CD4-positive, alpha-beta T cell treated with Interleukin-4 for 4 hours (primary cell): ENCODE measurements at places on chromosomes 3 and 15.

DNA sequence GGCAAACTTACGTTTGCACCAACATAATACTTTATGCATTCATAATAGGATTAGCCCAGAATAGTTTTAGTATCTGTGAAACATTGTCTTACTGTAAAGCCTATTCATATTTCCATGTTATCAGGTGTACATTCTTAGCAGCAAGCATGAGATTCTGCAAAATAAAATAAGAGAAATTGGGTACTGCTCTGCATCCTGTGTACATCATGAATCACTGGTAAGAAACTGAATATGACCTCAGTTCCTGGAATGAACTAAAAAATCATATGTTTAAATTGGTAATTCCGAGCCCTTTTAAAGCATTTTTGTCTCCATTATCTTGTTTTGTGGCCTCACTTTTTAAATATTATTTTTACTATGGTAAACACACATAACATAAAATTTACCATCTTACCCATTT lies 605.1 kb downstream of the ROBO1 start:
- no peak for DNase-seq

- no peak for DNase-seq
These were observed 1186.7 kb upstream of the EPHA6 start for GRCh38 chr3:95627697-95628096.

GRCh38 chr3:121963608-121964007 lies 58.4 kb downstream of the ILDR1 start:
- no peak for DNase-seq

- no peak for DNase-seq
These were observed 326.6 kb upstream of the C2CD4B start for GRCh38 chr15:62491642-62492041.

- DNase-seq, result no peak
These were observed 481.0 kb upstream of the PROK2 start for GRCh38 chr3:72266016-72266370.

GRCh38 chr3:71857956-71858355 lies 73.0 kb upstream of the PROK2 start:
- DNase-seq, result no peak

DNA sequence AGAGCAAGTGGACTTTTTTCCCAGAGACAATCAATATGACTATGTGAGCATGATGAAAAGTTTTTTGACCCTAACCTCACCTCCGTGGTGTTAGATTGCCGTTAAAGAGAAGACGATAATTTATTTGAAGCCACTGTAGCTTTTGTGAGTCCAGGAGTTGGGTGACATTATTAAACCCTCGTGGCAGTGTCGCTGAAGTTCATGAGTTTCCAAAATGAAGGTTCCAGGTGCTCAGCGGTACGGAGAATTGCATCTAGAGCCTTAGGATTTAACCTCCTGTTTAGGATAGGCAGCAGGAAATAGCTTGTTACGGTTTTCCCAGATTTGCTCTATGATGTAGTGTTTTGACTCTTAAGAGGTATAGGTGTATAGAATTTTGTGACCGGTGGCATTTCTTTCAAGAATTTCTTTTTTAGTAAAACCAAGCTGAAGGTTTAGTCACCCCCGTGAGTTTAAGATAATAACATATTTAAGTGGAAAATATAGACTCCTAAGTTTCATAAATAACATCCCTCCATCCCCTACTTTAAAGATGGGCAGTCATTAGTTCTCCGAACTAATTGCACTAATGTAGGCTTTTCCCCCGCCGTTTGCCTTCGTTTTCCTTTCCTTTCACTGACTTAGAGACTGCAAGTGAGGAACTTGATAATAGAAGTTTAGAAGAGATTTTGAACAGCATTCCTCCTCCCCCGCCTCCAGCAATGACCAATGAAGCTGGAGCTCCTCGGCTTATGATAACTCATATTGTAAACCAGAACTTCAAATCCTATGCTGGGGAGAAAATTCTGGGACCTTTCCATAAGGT lies 2.0 kb downstream of the SMC4 start:
- peak; percentile 21 for DNase-seq

GRCh38 chr15:63013052-63013808 lies 29.3 kb upstream of the TPM1 start:
- no peak for DNase-seq

GRCh38 chr3:70000028-70000410 lies 486 bp downstream of the SAMMSON start:
- DNase-seq, result no peak

DNA sequence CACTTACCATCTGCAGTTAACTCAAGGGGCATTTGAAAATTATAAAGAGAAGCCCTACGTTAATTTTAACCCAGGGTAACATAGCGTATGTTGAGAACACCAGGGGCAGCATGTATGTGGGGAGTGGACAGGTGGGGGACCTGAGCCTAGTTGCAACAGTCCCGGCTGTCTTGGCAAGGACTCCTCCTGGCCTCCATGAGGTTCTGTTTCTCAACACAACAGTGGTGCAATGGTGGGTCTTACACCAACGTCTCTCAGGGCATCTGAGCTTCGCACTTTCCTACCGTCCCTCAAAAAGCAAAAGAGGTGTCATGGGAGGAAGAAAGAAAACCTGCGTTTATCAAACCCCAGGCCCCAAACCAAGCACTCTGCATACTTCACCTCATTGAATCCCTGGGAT lies 50.6 kb downstream of the MGLL start:
- no peak for DNase-seq

DNA sequence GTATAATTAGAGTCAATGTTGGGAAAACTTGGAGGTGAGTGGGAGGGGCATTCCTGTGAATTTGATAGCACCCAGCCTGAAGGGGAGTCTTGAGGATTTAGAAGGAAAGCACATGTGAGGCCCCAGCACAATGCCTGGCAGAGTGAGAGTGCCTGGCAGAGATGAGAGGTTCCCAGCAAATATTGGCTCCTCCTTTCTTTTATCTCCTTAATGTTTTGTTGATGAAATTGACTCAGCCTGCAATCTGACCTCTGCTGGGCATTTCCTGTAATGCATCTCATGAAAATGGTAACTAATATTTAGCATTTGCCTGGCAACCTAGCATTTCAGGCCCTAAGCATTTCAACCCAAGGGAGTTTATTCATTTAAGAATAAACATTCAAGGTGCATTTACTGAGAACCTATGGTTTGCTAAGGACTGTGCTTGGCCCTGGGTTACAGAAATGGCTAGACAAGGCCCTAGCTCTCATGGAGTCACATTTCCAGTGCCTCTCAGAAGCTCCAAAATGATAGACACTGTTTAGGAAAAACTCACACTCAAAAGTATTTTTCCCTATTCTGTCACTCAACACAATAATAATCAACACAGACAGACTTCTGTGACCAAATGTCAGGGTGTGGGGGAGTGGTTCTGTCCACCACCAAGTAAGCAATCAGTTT lies 19.0 kb downstream of the PDHB start:
- DNase-seq, result peak; percentile 59

DNA sequence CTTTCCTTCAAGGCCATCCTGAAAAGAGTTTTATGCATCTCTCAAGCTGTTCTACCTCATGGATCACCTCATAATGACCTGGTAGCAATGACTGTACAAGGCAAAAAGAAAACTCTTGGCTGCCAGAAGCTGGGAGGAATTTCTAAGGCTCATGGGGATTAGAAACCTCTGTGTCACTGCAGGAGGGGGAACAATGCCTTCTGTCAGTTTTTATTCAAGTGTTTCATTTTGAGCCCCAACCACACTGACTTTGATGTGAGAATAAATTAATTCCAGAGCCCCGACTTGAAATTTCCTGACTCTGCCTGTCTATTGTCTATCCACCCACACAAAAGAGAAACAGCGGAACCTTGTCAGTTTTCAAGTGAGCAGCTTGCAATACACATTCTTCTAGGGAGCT lies 58.7 kb upstream of the MRPL3 start:
- no peak for DNase-seq

GRCh38 chr3:63911873-63912767 lies at the start of gene SCAANT1:
TSS of gene SCAANT1 (minus strand) at chr3:63912383.
- DNase-seq, result peak; percentile 86

DNA sequence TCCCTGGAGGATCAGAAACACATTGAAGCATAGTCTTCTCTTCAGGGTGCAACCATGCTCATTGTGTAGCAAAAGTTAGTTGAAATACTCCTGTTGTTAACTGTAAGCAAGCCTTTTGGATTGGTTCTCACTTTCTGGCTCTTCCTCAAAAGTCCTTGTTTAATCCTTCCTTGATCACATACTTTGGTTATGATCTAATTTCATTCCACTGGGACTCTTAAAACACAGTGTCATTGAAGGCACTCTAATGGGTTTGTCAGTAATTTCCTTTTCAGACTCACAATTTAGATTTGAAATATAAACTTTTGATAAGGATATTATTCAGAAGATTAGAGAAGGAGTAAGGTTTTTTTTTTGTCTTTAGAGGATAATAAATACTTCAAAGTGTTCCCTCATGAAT lies 451.7 kb upstream of the SGO1 start:
- no peak for DNase-seq

DNA sequence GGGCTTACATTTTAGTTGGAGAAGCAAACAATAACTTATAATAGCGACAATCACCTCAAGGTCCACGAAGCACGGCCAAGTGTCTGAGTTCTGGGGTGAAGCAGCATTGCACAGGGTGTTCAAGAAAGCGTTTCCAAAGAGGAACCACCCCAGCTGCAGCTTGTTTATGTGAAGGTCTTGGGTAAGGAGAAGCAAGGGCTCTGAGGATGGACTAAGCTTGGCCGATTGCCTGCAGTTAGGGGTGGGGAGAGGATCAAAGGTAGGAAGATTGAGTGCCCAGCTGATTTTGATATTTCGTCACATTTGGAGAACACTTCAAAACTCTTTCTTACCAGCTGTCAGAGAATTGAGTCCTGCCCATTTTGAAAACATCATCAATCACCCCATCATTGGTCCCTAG lies 321.6 kb upstream of the DNAJC19 start:
- DNase-seq, result no peak

- no peak for DNase-seq
These were observed 10.7 kb downstream of the CCDC32 start for GRCh38 chr15:40554161-40554525.

GRCh38 chr3:185807445-185808068 lies 17.3 kb downstream of the IGF2BP2 start:
- no peak for DNase-seq

DNA sequence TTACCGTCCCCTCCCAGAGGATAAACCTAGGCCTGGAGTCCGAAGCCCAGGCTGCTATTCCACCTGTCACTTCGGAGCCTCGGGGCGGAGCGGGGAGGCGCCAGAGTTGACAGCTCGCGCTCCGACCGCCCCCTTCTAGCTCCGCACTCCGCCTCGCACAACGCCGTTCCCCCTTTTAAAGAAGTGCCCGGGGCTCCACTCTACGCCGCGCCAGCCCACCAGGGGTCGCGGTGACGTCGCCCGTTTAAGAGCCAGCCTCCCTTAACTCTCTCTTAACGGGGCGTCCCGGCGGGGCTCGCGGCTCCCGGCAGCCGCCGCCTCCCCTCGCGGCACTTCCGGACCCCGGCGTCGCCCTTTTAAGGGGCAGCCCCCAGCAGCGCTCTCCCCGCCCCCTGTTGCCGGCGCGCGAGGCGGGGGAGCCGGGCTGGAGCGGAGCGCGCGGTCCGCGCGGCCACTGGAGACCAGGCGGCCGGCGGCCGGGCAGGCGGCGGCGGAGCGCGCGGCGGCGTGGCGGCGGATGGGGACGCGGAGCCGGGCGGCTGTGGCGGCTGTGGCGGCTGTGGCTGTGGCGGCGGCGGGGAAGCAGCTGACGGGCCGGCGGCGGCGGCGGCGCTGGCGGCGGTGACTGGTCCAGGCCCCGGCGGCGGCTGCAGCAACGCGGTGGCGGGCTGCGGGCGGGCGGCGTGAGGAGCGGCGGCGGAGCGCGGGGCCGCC lies at the start of gene INAFM2:
Gene INAFM2, plus strand, starts transcription at position 454 of the 714 bp plus-strand sequence. CDS start 364 bp downstream, outside the sequence.
- DNase-seq, result peak; percentile 91

DNA sequence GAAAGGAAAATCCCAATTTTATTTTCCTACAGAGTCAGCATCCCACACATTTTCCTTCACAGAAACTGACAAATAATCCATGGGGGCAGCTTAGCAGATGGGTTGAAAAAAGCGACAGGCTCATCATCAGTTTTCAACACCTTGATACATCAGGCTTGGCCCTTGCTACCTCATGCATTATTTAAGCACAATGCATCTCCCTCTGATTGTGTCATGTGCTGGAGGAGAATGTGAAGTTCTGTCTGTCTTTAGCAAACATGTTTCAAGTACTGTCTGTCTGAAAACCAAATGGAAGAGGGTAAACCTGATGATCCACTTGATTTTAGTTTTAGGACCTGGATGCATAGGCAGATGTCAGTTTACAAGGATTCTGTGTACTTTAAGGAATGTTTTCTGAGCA lies 128.6 kb upstream of the ADAMTS9 start:
- no peak for DNase-seq

GRCh38 chr3:22122567-22122966 lies 371.6 kb upstream of the ZNF385D start:
- DNase-seq, result no peak

- DNase-seq, result no peak
These were observed 604.7 kb upstream of the EPHA6 start for GRCh38 chr3:96209699-96210098.

DNA sequence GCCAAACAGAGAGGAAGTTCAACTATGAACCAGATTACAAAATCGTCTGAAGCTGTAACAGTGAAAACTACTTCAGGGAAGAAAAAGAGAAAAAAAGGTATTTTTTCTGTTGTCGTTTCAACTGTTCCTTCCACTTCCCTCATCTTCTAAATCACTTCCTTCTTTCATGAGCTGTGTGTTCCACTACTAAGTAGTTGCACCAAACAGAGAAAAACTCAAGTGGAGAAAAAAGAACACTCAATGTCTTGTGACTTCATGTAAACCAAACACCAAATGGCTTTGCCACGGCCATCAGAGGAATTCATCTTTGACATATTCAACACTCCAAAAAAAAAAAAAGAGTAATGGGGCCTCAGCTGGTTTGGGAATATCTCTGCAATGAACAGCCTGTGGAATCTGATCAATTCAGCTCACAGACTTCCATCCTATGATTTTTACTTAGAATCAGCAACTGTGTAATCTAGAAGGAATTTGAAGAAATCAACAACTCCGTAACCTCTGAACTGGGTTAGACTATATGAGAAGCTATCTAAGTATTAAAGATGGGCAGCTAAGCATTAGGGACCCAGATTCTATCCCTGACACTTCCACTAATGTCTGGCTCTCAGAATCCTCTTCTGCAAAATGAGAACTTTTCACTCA lies 47.5 kb upstream of the RNF7 start:
- DNase-seq, result no peak

DNA sequence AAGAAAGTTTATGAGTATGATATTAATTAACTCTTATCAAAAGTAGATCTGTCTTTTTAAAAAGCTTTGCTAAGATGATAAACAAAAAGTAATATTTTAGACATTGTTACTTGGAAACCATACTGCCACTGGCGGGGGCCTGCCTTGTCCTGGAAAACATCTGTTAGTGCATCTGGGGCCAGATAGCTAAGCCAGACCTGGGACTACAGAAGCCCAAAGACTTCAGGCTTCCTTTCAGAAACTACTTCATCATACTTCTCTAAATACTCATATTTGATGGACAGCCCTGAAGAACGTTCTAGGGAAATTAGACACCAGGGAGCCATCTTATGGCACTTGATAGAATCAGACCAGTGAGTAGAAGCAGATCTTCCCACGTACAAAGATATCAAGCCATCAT lies 795.4 kb upstream of the SEMA6D start:
- no peak for DNase-seq

GRCh38 chr3:49805897-49806701 lies 3.0 kb downstream of the INKA1 start:
- DNase-seq, result no peak
